ENCODE measurements at places on chromosomes 7 and 10.

DNA sequence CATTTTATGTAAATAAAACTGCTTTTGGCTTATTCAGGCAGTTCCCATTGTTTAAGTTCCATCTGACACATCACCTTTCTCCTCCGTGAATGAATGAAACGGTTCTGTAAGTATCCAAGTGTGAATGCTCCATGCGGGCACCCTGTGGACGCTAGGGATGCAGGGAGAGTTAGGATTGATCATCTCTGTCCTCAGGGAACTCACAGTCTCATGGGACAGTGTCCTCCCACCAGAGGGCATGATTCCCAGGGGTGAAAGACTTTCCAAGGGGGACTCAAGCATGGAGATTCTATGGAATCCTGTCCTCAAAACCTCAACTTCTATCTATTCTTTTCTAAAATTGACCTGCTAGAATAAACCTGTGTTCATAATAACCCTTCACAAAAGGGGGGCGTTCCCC lies 98.8 kb downstream of the HECW1 start:
- DNase-seq, result no peak

DNA sequence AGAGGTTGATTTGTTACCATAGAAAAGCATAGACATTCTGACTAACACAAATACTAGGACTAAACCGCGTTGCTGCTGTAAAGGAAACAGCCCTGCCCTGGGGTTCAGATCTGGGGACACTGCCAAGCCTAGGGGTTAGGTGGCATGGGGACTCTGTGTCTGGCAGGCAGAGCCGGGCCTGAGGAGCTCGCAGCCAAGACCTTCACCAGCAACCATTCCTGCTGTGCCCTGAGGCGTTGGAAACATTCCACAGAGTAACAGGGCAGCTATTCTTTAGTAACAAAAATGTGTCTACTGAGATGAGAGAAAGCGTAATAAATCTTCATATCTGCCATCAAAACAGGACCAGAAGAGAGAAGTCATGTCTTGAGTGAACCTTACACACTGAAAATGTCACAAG lies 280.5 kb downstream of the POM121L12 start:
- no peak for DNase-seq

DNA sequence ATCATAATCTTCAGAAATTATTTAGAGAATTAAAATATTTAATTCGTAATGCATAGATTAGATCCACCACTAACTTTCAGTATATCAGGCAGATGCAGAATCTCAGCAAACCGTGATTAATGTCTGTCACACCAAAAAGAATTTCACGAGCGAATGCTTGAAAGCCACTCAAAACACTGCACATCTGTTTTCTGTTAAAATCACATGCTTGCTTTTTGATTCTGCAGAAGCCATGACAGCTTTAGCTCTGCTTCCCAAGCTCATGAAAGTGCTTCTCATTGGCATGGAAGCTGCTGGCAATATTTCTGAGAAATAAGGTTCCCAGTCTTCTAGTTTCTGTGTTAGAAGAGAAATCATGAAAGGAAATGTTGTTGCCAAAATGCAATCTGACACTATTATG lies 837.8 kb upstream of the LRRN3 start:
- no peak for DNase-seq

DNA sequence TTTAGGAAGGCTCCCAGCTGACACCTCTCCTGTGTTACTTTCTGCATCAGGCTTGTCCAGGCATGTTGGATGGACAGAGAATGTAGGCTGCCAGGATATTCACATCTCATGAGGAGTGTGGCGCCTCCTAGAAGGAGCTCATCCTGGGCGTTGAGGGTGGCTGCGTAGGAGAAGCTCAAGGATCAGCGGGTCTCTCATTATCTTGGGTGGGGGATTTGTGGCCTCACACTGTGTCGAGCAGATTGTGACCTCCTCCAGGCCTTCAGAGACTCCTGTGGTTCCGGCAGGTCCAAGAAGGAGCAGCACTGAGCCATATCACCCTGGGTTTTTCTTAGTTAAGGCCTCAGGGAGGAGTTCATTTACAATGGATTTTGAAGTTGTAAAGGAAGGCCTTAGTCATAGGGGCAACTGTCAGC lies 8.7 kb upstream of the COBL start:
- no peak for DNase-seq

GRCh38 chr7:87218796-87219544 lies 562 bp downstream of the TMEM243 start:
- no peak for DNase-seq

GRCh38 chr7:150453181-150453580 lies 2.8 kb downstream of the GIMAP8 start:
- DNase-seq, result no peak

GRCh38 chr10:132516771-132517725 lies 20.5 kb upstream of the INPP5A start:
- DNase-seq, result peak; percentile 94

Measured in mesenteric fat pad (tissue), 1 donor.